ENCODE measurements at places on chromosomes 5 and 9. TPM values are rescaled to one million over a fixed set of nuclear protein-coding genes. Genes with fewer than 3 reads are reported as not detected.

GRCh38 chr5:10988622-10989021 is 227.6 kb upstream of the DAP start:
- no peaks in the 10 kb centered on the region for H3K36me3 ChIP-seq
- no peak overlapping the region for H3K4me3 ChIP-seq
- H3K27me3 ChIP-seq, result no peaks in the 10 kb centered on the region
- no peak for DNase-seq
- no peaks in the 10 kb centered on the region for H3K4me1 ChIP-seq

- no peak for DNase-seq
- H3K27me3 ChIP-seq, result no peaks in the 10 kb centered on the region
- no peaks in the 10 kb centered on the region for H3K36me3 ChIP-seq
- H3K4me3 ChIP-seq, result no peak overlapping the region
These were observed 202.2 kb downstream of the ARL15 start for GRCh38 chr5:54108136-54108535.

Gene NEUROG1
- not detected for polyA plus RNA-seq

GRCh38 chr9:37507566-37508134 is 21.9 kb downstream of the POLR1E start:
- H3K27ac ChIP-seq, result no peak overlapping the region
- no peaks in the 10 kb centered on the region for H3K27me3 ChIP-seq
- H3K36me3 ChIP-seq, result peaks cover 4% of the 10 kb centered on the region

Gene TRIM41
- 23.0 TPM for polyA plus RNA-seq

GRCh38 chr9:85900504-85901201 is 40.3 kb upstream of the NAA35 start:
- H3K4me3 ChIP-seq, result no peak overlapping the region
- H3K27me3 ChIP-seq, result no peaks in the 10 kb centered on the region
- H3K27ac ChIP-seq, result no peak overlapping the region

GRCh38 chr9:107744873-107745272 is 255.3 kb upstream of the KLF4 start:
- H3K4me1 ChIP-seq, result no peaks in the 10 kb centered on the region
- no peak overlapping the region for H3K4me3 ChIP-seq
- H3K36me3 ChIP-seq, result no peaks in the 10 kb centered on the region
- no peak overlapping the region for H3K27ac ChIP-seq

DNA sequence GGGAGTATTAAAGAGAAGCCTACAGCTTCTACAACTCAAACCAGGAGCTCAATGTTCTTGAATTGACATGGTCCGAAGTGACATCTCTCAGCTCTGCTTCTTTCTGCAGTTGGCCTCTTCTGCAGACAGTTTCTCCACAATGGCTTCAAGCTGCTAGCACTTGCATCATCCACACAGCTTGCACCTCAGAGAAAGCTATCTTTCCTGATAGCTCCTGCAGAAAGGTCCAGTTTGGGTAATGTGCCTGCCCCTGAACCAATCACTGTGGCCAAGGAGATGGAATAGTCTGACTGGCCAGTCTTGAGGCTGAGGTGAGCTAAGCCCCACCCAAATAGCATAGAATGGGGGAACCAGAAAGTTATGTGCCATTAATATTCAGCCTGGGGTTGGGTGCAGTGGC is 95.8 kb upstream of the ABCA1 start:
- no peak for DNase-seq
- H3K4me1 ChIP-seq, result no peaks in the 10 kb centered on the region
- H3K27me3 ChIP-seq, result no peaks in the 10 kb centered on the region
- H3K27ac ChIP-seq, result no peak overlapping the region
- no peak overlapping the region for H3K4me3 ChIP-seq
- H3K36me3 ChIP-seq, result no peaks in the 10 kb centered on the region

DNA sequence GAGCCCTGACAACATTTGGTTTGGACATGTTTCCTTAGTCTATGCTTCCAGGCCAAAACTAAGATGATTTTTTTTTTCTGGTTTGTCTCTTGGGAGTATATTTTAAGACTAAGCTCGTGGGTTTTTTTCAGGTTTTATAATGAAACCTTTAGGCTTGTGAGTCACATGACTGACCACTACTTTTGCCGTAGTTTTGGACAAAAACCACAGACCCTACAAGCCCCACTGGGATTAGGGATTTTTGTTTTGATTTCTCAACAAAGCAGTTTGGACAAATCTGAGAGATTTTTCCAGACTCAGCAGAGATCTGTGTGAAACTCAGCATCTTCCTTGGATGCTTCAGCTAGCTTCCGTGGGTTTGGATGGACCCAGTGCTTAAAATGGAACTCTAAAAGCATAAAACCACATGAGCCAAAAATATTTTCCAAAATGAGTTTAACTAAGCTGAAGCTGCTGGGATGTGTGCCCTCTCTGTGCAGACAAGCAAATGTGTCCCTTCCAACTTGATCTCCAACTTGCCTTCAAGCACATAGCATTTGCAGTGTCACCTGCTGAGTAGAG is 70.3 kb upstream of the SMIM15 start:
- no peaks in the 10 kb centered on the region for H3K4me1 ChIP-seq
- H3K27me3 ChIP-seq, result no peaks in the 10 kb centered on the region
- no peak for DNase-seq
- H3K4me3 ChIP-seq, result no peak overlapping the region

- no peaks in the 10 kb centered on the region for H3K36me3 ChIP-seq
- no peaks in the 10 kb centered on the region for H3K27me3 ChIP-seq
These were observed 246.8 kb upstream of the DAB2 start for GRCh38 chr5:39671561-39671961.

DNA sequence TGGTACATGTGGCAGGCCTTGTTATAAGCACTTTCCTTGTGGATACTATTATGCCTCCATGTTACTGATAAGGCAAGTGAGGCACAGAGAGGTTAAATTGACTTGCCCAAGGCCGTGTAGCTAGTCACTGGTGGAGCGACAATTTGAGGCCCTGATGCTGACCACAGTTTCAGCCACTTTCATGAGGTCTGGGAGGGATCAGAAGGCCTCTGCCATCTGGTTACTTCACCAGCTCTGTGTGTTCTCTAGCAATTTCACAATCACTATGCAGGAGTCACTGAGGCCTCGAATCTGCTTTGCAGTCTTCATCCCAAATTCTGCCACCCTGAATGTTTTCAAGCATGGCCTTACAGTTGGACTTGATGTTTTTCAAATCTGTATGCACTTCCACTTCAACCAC is 9.1 kb downstream of the LRRC70 start:
- H3K4me1 ChIP-seq, result no peaks in the 10 kb centered on the region
- no peak overlapping the region for H3K4me3 ChIP-seq
- H3K27me3 ChIP-seq, result no peaks in the 10 kb centered on the region
- no peak for DNase-seq
- peaks cover 3% of the 10 kb centered on the region for H3K36me3 ChIP-seq

Gene SPATA9
- polyA plus RNA-seq, result not detected

Gene WDR38
- not detected for polyA plus RNA-seq

- no peaks in the 10 kb centered on the region for H3K36me3 ChIP-seq
- no peaks in the 10 kb centered on the region for H3K4me1 ChIP-seq
- H3K27ac ChIP-seq, result no peak overlapping the region
- H3K27me3 ChIP-seq, result no peaks in the 10 kb centered on the region
- no peak for DNase-seq
These were observed 146.0 kb upstream of the FBXL7 start for GRCh38 chr5:15354021-15354420.

Gene PPP3R2
- not detected for polyA plus RNA-seq

Gene ANKRD31
- 0.06 TPM for polyA plus RNA-seq

Gene IFNA2
- polyA plus RNA-seq, result not detected

Gene KIF4B
- not detected for polyA plus RNA-seq

- no peak for DNase-seq
- H3K27ac ChIP-seq, result no peak overlapping the region
- no peaks in the 10 kb centered on the region for H3K36me3 ChIP-seq
These were observed 63.6 kb upstream of the MAMDC2 start for GRCh38 chr9:69980041-69980440.

- no peaks in the 10 kb centered on the region for H3K4me1 ChIP-seq
- H3K27me3 ChIP-seq, result no peaks in the 10 kb centered on the region
- H3K27ac ChIP-seq, result no peak overlapping the region
- no peaks in the 10 kb centered on the region for H3K36me3 ChIP-seq
- DNase-seq, result no peak
These were observed 83.9 kb downstream of the GOLPH3 start for GRCh38 chr5:32090026-32090754.

Gene PCDHB12
- 0.46 TPM for polyA plus RNA-seq

DNA sequence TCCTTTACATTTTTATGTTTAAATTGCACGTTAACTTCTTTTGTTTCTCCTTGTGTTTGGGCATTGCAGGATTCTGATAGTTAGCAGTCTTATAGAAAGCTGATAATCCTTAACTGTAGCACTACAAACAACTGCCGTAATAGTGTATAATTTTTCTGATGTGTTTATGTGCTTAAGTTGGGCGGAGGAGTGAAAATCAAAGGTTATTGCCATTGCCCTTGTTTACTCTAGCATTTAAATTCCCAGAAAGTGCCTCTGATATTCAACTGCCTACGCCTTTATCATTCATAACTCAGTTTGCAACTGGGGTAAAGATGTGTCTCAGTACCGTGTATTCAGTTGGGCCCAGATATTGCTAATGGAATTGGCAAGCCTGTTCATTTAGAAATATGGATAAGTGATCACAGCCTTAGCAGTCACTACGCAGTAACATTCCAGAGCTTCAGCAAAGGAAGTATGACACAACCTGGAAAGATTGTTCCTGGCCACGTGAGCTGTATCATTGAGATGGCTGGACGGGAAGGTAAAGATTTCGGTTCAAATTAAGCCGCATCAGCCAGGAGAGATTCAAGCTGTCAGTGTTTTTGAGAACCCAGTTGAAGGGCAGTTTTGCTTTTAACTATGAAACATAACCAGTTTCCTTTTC is 28.1 kb upstream of the LRRTM2 start:
- H3K4me1 ChIP-seq, result no peaks in the 10 kb centered on the region
- H3K27me3 ChIP-seq, result no peaks in the 10 kb centered on the region
- peaks cover 3% of the 10 kb centered on the region for H3K36me3 ChIP-seq
- H3K4me3 ChIP-seq, result no peak overlapping the region
- DNase-seq, result no peak

- H3K4me3 ChIP-seq, result no peak overlapping the region
- H3K36me3 ChIP-seq, result no peaks in the 10 kb centered on the region
- peak overlapping the region; percentile 3 for H3K27ac ChIP-seq
- H3K27me3 ChIP-seq, result no peaks in the 10 kb centered on the region
These were observed 2.4 kb upstream of the SMC2 start for GRCh38 chr9:104091708-104092107.

GRCh38 chr9:33823801-33824200 is 6.8 kb downstream of the UBE2R2 start:
- no peak overlapping the region for H3K27ac ChIP-seq
- no peak overlapping the region for H3K4me3 ChIP-seq
- H3K36me3 ChIP-seq, result no peaks in the 10 kb centered on the region
- H3K4me1 ChIP-seq, result peaks cover 3% of the 10 kb centered on the region

Gene PRRT1B
- polyA plus RNA-seq, result 4.0 TPM

- H3K27me3 ChIP-seq, result peaks cover 20% of the 10 kb centered on the region
- H3K4me3 ChIP-seq, result peak overlapping the region; percentile 71
These were observed 502 bp upstream of the CERCAM start for GRCh38 chr9:128420060-128420650.

- H3K4me3 ChIP-seq, result no peak overlapping the region
- no peak overlapping the region for H3K27ac ChIP-seq
- no peak for DNase-seq
- H3K4me1 ChIP-seq, result no peaks in the 10 kb centered on the region
- H3K36me3 ChIP-seq, result no peaks in the 10 kb centered on the region
These were observed 119.6 kb upstream of the IL12B start for GRCh38 chr5:159449925-159450324.

DNA sequence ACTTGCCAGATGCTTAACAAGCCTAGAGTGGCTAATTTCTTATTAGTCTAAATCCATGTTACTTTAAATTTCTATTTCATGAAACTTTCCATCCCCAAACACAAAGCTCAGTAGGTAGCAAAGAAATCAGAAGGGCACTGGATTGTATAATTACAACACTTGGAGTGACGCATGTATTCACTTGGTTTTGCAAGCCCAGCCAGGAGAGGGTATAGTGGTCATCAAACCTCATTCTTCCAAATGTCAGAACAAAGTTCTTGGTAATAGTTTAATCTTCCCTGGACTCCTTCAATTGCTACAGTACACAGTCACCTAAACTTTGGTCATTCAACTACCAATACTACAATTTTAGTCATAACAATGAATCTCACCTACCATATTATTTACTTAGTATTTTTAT is 112.1 kb downstream of the SEMA6A start:
- H3K27ac ChIP-seq, result no peak overlapping the region
- DNase-seq, result no peak
- H3K4me3 ChIP-seq, result no peak overlapping the region
- H3K4me1 ChIP-seq, result no peaks in the 10 kb centered on the region
- no peaks in the 10 kb centered on the region for H3K27me3 ChIP-seq
- H3K36me3 ChIP-seq, result peaks cover 13% of the 10 kb centered on the region

Gene TBC1D2
- 12.2 TPM for polyA plus RNA-seq

GRCh38 chr9:122975196-122975595 is 34.4 kb downstream of the RABGAP1 start:
- H3K27ac ChIP-seq, result no peak overlapping the region
- no peaks in the 10 kb centered on the region for H3K4me1 ChIP-seq
- no peak for DNase-seq
- H3K4me3 ChIP-seq, result no peak overlapping the region
- peaks cover 9% of the 10 kb centered on the region for H3K36me3 ChIP-seq

- H3K4me1 ChIP-seq, result no peaks in the 10 kb centered on the region
- H3K27ac ChIP-seq, result no peak overlapping the region
- peaks cover 4% of the 10 kb centered on the region for H3K36me3 ChIP-seq
- H3K27me3 ChIP-seq, result no peaks in the 10 kb centered on the region
These were observed 240.5 kb downstream of the PAPPA start for GRCh38 chr9:116394070-116394469.

Gene IGFBPL1
- 0.95 TPM for polyA plus RNA-seq

DNA sequence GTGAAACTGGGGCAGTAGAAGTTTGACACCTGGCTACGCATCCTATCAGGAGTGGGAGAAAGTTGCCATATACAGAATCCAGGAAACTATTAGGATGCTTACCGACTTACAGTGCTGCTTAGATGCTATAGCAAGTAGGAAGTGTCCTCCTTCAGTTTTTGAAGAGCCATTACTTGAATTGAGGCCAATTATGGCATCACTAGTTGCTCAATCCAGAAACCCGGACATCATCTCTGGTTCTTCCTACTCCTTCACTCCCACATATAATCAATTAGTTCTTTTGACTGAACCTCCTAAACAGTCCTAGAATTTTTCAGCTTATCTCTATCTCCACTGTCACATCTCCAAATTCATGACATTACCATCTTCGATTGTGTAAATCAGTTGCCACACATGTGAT is 41.8 kb upstream of the UGCG start:
- H3K4me1 ChIP-seq, result no peaks in the 10 kb centered on the region
- DNase-seq, result no peak
- H3K4me3 ChIP-seq, result no peak overlapping the region
- H3K27ac ChIP-seq, result no peak overlapping the region
- H3K36me3 ChIP-seq, result no peaks in the 10 kb centered on the region

- H3K27me3 ChIP-seq, result no peaks in the 10 kb centered on the region
- H3K27ac ChIP-seq, result no peak overlapping the region
- H3K4me1 ChIP-seq, result no peaks in the 10 kb centered on the region
- no peak for DNase-seq
These were observed 12.4 kb downstream of the SLC30A5 start for GRCh38 chr5:69105996-69106906.

DNA sequence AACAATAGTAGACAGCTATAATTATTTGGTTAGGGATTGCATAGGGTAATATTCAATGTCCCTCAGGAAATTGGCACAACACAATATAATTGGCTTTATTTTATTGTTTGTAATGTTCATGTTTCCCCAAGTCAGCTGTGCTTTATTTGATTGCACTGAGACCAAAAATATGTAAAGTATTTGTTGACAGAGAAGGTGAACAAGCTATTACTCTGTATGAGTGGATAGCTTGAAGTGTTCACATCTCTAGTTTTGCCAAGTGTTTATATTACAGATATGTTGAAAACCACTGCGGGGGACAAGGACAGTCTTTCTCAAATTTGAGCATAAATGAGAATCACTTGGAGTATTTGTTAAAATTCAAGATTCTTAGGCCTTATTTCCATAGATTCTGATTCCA is 83.3 kb downstream of the RAB3C start:
- H3K4me1 ChIP-seq, result no peaks in the 10 kb centered on the region
- no peak overlapping the region for H3K27ac ChIP-seq
- no peak overlapping the region for H3K4me3 ChIP-seq
- H3K27me3 ChIP-seq, result no peaks in the 10 kb centered on the region

All from small intestine (tissue), 16 donors.